ENCODE measurements at places on chromosomes 7 and 10.

GRCh38 chr7:18352339-18353255 lies 143.0 kb upstream of the HDAC9 start:
- DNase-seq: peak; percentile 50

DNA sequence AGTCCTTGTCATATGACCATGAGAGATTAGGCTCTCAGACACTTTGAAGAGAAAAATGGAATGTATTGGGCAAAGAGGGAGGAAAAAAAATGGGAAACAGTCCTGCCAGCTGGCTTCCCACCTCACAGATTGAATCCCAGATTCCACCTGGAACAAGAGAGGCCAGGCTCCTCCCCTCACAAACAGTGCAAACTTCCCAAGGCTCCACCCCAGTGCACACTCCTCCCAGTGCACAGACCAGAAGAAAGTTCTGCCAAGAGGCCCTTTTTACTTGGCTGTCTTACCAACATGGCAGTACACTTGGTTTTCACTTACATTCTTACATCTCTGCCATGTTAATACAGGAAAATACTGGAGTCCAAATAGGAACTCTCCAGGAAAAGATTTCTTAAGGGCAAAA lies 202.3 kb downstream of the AHR start:
- no peak for DNase-seq

- no peak for DNase-seq
These were observed 7.9 kb downstream of the BRI3 start for GRCh38 chr7:98289333-98289875.

DNA sequence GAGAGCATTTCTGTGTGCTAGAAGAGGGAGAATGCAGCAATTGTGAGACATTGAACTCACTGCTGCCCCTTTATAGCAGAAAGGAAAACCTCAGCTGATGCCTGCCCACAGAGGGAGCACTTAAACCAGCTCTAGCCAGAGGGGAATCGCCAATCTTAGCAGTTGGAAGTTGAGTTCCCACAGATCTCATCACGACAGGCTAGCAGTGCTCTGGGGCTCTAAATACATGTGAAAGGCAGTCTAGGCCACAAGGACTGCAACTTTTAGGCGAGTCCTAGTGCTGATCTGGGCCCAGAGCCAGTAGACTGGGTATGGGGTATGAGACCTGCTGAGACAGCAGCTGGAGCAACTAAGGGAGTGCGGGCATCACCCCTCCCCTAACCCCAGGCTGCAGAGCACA lies 25.2 kb upstream of the PRR15 start:
- no peak for DNase-seq

GRCh38 chr7:18425838-18426445 lies 69.6 kb upstream of the HDAC9 start:
- DNase-seq: no peak

- no peak for DNase-seq
These were observed 25.9 kb upstream of the GALNT11 start for GRCh38 chr7:151999424-152000090.

GRCh38 chr10:36494371-36494770 lies 631.0 kb upstream of the ANKRD30A start:
- peak; percentile 87 for DNase-seq

DNA sequence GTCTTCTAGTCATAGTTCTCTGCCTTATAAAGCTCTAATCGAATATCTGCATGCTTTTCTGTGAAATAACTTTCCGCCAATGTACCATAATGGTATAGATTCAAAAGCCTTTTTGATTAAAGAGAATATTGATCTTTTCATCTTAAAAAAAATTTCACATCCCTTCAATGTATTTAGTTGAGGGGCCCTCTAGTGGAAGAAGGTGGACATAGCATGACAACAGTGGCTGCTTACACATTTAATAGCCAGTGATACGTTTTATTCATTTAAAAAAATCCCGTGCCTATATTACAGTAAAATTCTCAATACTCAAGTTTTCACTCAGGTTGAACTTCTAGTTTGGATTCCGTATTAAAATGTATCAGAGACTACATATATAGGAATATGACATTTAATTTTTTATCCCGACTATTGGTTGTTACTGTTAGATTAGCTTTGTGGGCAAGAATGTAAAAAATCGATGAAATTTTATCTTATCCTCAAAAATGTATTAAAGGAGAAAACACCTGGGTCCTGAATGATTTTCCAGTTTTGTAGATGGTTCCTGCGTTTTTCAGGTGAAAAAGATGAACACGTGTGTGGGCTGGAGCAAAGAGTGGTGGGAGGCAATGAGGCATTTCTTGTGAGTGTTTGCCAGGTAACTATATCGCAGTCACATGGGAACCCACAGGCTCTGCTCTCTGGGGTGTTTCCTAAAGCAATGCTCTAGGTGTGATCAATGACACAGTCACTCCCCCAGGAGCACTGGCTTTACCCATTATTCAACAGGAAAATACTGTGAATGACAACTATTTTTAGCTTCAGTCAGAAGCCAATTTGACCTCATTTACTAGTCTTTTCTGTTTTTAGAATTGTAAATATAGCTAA lies 24.1 kb upstream of the PNLIP start:
- peak; percentile 9 for DNase-seq

GRCh38 chr7:7792056-7792455 lies 73.6 kb upstream of the RPA3 start:
- DNase-seq: no peak

DNA sequence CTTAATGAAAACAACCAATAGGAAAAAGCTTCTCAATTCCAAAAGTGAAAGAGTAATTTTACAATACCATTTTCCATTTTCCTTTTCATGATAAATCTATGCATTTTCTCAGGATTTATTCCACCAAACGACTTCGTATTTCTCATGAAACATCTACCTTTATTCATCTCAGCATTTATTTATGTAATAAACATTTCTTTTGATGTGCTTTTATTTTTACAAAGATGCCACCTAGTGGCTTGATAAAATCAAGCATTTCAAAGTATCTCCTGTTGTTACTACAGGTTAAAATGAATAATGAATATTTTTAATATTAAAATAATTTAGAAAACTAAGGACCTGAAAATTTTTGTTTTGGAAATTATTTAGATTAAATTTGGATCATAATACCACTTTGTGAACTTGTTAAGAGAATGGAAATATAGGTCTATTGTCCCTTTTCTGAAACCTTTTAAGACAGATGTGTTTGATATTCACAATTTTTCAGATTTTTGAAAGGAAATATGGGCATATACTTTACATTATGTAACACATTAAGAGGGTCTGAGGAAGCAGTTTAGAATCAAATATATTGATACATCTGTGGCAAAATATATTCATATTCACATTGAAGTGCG lies 2.7 kb upstream of the IQUB start:
- DNase-seq: no peak

DNA sequence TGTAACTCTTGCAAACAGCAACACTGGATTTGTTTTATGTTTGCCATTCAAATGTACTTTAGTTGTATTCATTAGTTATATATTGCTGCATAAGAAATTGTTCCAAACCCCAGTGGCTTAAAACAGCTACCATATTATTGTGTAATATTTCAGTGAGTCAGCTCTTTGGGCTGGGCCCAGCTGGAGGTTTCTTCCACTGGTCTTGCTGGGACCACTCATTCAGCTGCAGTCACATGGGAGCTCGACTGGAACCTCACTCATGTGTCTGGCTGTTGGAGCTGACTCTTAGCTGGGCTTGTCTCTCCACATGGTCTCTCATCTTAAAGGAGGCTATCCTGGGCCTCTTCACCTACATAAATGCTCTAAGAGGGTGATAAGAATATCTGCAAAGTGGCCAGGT lies 23.2 kb upstream of the PIP4K2A start:
- DNase-seq: no peak

DNA sequence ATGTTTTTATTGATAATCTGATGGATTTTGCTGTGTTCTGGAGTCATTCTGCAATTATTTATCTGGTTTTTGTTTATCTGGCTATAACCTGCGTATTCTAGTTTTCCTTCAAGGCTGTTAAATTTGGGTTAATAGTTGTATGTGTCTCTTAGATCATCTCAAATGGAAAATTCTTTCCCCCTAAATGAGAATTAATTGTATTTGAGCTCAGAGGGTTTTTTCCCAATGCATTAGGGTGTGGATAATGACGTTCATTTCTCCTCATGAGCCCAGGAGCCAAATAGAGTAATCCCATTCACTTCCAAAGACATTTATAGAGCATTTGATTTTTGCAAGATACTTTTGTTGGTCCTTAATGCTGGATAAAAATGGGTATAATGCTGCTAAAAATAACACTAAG lies 564.6 kb downstream of the GALNT17 start:
- DNase-seq: no peak

- no peak for DNase-seq
These were observed 42.2 kb downstream of the AHR start for GRCh38 chr7:17340655-17341054.

GRCh38 chr7:6460990-6461584 lies 13.3 kb upstream of the DAGLB start:
- no peak for DNase-seq

- DNase-seq: no peak
These were observed 646.2 kb downstream of the GATA3 start for GRCh38 chr10:8700689-8701088.

GRCh38 chr7:132049462-132050304 lies 493.3 kb upstream of the PODXL start:
- no peak for DNase-seq

DNA sequence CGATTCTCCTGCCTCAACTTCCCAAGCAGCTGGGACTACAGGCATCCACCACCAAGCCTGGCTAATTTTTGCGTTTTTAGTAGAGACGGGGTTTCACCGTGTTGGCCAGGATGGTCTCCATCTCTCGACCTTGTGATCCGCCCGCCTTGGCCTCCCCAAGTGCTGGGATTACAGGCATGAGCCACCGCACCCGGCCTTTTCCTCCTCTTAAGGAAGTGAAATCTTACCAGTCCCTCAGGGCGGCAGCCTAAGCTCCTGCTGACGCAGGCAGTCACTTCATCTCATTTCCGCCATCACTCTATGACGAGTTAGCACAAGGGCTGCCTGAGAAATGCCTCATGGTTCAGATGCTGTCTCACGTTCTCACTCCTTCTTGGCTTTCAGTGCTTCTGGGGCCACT lies 246.0 kb upstream of the SHH start:
- DNase-seq: no peak

GRCh38 chr10:32046151-32046550 lies 10.1 kb downstream of the KIF5B start:
- DNase-seq: no peak

- DNase-seq: no peak
These were observed 816 bp downstream of the DMTF1 start for GRCh38 chr7:87152897-87153641.
